GM06990 (cell line): ENCODE measurements at places on chromosomes 11 and 22.

DNA sequence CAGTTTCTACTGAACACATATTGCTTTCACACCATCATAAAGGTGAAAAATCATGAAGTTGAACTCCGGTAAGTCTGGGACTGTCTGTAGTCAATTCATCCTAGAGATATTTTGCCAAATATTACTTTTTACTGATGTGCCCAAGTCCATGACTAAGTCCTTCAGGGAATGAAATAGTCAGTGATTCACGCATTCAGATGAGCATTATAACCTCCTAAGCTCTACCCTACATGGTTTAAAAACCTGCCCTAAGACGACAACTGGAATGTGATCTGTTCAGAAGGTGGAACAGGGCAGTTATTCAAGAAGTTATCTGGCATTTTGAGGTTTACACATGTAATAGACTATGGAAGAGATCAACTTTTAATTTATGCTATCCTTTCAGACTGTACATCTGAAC is 125.6 kb downstream of the TRPC6 start:
- DNase-seq: no peak

DNA sequence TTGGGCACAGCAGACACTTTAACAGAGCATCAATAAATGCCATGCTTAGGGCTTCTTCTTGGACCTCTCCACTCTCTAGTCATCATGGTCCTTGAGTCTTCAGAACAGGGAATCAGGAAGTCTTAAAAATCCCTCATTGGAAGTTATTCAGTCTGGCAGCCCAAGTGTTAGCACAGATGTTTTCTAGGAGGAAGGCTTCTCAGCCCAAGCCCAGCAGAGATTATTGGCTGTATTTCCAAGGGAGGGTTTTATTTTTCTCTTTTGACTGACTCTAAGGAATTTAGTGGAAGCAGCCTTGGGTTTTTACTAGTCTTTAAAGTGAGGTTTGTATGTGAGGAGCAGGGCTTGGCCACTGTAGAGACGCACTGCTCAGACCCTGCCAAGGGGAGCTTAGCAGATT is 41.9 kb downstream of the CEP164 start:
- DNase-seq: no peak

- no peak for DNase-seq
Measured at GRCh38 chr11:34870548-34871196, 45.5 kb downstream of the APIP start.

GRCh38 chr11:116164843-116165242 is 607.9 kb downstream of the BUD13 start:
- no peak for DNase-seq

GRCh38 chr11:129598378-129598777 is 217.3 kb upstream of the TMEM45B start:
- DNase-seq: no peak

DNA sequence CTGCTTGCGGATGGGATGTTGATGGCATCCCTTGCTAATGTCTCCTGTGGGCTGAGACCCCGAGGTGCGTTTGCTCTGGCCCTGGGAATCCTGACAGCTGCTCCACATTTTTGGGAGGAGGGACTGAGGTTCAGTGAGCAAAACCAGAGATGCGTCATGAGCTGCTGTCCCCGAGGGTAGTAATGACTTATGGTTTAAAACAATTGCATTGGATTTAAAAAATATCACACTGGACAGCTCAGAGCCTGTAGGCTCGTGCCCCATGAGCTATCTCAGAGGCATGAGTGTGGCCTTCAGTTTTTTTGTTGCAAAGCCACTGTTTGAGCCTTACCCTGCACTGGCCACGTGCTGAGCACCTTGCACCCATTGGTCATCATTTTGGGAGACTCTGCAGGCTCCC is 20.9 kb upstream of the PARVG start:
- DNase-seq: no peak

GRCh38 chr22:23837911-23838680 is 710 bp downstream of the DERL3 start:
- no peak for DNase-seq

GRCh38 chr22:30994960-30995359 is 25.9 kb downstream of the TUG1 start:
- DNase-seq: no peak

DNA sequence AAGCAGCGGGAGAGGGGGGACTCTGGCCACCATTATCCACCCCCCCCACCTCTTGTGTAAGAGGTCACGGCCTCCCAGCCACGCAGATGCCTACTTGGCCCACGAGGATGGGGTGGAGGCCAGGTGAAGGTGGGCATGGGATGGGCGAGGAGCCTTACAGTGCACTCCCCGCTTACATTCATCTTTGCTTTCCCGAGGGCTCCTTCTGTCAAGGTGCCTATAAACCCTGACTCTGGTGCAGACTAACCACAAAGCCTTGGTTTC is 13.1 kb downstream of the NPTXR start:
- no peak for DNase-seq

DNA sequence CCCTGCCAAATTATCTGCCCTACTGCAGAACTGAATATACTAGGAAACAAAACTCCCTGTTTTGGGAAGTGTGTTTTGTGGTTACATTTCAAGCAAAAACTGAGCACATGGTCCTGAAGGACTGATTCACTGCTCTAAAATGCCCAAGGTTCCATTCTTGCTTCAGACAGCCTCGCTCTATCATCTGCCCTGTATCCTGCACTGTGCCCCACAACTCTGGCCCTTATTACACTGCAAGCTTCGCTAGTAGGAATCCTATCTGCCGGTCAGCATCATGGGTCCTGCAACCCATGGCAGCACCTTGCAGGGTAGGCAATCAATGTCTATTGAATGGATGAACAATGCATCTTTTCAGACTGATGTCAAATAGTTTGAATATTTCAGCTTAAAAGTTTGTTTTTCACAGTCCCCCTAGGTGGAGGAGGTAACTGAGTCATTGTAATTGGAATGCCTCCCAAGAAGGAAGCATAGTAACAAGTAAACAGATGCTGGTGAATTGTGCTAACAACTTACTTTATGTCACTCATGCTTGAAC is 21.3 kb downstream of the LAYN start:
- DNase-seq: no peak

GRCh38 chr11:22640862-22641261 is 15.2 kb upstream of the FANCF start:
- no peak for DNase-seq

DNA sequence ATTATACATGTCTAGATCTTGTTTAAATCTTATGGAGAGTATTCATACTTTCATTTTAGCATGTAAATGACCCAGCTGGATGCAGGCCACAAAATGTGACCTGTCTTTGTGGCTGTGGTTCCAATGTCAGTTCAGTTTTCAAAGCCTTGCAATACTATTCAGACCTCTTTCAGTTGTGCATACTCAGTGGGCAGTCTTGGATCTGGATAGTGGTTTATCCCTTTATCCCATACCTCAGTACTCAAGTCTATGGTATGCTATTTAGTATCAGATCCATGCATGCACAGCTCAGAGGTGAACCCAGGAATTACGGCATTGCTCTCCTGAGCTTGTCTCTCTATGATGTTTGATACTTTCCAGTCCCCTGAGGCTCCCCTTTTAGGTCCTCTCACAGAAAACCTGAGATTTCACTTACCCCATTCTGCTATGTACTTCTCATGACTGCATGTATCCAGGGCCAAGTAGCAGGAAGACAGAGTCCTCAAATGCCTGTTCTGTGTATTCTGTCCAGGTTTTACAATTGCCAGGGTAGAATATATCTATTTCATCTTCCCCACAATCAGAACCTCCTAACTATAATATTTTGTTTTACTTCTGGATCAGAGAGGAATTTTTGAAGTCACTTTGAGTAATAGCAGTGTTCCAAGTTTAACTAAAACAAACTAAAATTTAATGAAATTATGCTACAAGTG is 6.9 kb upstream of the P4HA3 start:
- DNase-seq: no peak

- no peak for DNase-seq
Measured at GRCh38 chr11:87239001-87239400, 201.3 kb downstream of the TMEM135 start.

GRCh38 chr11:80282643-80283042 is 841.8 kb upstream of the TENM4 start:
- no peak for DNase-seq
